Suprapubic skin (tissue), 4 donors: ENCODE measurements at places on chromosomes 16 and 17. TPM values are rescaled to one million over a fixed set of nuclear protein-coding genes. Genes with fewer than 3 reads are reported as not detected.

DNA sequence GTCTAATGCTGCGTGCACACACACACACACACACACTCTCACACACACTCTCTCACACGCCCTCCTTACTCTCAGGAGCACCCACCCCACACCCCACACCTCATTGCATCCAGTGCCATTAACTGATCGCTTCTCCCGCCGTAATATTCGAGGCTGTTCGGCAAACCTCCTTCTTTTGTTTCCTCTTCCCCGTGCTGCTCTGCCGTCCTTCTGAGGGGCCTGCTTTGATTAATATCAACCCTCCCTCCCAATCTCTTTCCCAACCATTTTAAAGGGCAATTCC lies 156.2 kb upstream of the TNRC6C start:
- H3K4me1 ChIP-seq = no peaks in the 10 kb centered on the region
- H3K4me3 ChIP-seq = no peak overlapping the region
- no peak overlapping the region for H3K27ac ChIP-seq
- H3K27me3 ChIP-seq = peaks cover 25% of the 10 kb centered on the region
- no peak for DNase-seq

The TP53TG3C gene
- total RNA-seq = not detected

The ACE gene
- 6.1 TPM for total RNA-seq

- no peaks in the 10 kb centered on the region for H3K27me3 ChIP-seq
- peaks cover 29% of the 10 kb centered on the region for H3K4me1 ChIP-seq
- DNase-seq = no peak
- peak overlapping the region; percentile 90 for H3K27ac ChIP-seq
- H3K36me3 ChIP-seq = no peaks in the 10 kb centered on the region
These were observed 78.5 kb downstream of the MRC2 start for GRCh38 chr17:62705778-62706597.

DNA sequence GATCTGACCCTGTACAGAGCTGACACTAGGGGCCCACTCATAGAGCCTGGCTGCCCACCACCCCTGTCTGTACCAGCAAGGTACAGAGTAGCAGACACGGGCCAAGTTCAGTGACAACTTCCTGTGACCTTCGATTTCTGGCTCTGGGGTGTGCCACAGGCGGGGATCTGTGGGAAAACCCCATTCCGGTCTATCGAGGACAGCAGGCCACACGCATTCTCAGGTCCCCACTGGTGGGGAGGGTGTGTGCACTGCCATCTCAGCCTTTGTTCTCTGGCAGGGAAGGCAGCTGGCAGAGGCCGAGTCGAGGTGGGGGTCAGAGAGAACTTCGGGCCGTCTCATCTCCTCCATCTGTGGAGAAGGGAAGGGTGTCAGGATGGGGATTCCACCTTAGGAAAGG lies 10.0 kb downstream of the NLE1 start:
- H3K4me3 ChIP-seq = no peak overlapping the region
- H3K27ac ChIP-seq = no peak overlapping the region
- H3K27me3 ChIP-seq = no peaks in the 10 kb centered on the region
- H3K4me1 ChIP-seq = no peaks in the 10 kb centered on the region
- DNase-seq = no peak
- peaks cover 65% of the 10 kb centered on the region for H3K36me3 ChIP-seq

The TMEM238L gene
- 8.9 TPM for total RNA-seq

DNA sequence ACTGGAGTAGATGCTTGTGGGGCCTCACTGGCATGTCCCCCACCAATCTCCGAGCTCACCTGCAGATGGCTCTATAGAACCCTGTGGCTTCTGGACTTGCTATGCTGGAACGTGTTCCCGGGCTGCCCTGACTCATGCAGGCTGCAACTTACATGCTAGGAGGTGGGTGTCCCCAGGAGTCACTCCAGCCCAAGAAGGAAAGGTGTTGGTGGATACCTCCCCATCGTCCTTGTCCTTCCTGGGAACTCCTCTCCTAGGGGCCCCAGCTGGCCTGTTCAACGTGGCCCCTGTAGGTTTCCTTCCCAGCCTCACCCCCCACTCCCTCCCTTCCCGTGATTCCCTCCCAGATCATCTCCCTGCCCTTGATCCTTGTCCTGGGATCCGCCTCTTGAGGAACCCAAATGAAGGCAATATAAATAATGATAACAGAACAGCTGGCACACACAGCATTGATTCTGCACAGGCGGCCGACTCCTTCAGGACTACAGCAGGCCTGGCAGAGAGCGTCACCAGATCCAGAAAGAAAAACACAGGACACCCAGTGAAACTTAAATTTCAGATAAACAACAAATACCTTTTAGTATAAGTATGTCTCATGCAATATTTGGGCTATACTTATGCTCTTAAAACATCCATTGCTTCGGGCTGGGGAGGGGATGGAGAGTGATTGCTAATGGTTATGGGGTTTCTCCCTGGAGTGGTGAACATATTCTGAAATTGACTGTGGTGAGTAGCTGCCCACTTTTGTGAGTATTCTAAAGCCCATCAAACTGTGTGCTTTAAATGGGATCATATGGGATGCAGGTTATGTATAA lies 221.1 kb upstream of the GSE1 start:
- no peaks in the 10 kb centered on the region for H3K36me3 ChIP-seq
- peaks cover 64% of the 10 kb centered on the region for H3K4me1 ChIP-seq
- H3K27ac ChIP-seq = no peak overlapping the region
- H3K4me3 ChIP-seq = no peak overlapping the region

DNA sequence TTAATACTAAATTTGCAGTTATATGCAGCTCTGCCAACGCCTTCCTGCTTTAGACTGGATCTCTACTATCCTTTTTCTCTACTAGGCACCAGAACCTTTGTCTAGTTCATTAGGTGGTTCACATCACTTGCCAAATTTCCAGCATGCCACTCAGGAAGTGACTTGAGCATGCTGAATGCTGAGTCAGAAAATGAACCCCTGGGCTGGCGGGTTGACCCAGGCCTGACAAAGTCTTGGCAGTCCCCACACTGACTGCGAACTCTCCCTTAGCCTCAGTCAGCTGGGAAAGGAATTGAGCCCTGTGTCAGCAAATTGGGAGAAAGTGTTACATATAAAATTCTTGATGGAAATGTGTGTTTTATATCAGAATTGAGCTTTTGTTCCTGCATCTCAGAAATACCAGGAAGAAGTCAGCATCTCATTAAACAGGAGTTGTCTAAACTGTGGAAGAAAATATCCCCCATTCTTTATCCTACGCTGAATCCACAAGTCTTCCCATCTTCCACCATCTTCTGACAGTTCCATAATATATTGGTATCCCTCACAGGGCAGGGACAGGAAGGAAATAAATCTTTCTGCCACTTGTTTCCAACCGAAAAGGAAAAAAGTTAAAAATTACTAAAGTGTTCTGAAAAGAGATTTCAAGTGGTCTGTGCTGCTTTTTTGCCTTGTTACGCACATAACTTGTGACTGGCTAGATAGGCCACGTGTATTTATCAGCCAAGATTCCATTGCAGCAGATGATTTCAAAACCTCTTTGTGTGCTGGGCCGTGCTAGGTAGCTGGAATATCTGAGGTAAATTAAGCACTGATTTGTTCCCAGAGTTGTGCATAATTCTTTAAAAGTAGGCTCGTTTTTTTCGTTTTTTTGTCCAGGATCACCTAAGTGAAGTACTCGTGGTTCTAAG lies 16.7 kb upstream of the SLC12A3 start:
- H3K4me3 ChIP-seq = no peak overlapping the region
- H3K36me3 ChIP-seq = peaks cover 18% of the 10 kb centered on the region
- no peaks in the 10 kb centered on the region for H3K27me3 ChIP-seq
- no peak overlapping the region for H3K27ac ChIP-seq

DNA sequence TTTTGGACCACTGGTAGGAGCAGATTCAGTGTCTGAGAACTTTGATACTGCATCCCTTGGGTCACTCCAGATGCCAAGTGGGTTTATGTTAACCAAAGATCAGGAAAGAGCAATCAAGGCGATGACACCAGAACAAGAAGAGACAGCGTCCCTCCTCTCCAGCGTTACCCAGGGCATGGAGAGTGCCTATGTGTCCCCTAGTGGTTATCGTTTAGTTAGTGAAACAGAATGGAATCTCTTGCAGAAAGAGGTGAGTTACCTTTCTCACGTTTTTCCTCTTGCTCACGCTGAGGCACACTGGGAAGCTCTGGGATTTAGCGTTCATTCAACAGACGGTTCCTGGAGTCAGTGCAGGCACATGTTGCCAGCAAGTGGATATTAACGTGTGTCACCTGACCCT lies 58.0 kb downstream of the NUP88 start:
- no peak overlapping the region for H3K4me3 ChIP-seq
- no peaks in the 10 kb centered on the region for H3K27me3 ChIP-seq
- peaks cover 63% of the 10 kb centered on the region for H3K36me3 ChIP-seq
- H3K27ac ChIP-seq = no peak overlapping the region

- H3K27me3 ChIP-seq = no peaks in the 10 kb centered on the region
- no peak overlapping the region for H3K4me3 ChIP-seq
- no peaks in the 10 kb centered on the region for H3K4me1 ChIP-seq
- no peak overlapping the region for H3K27ac ChIP-seq
- no peaks in the 10 kb centered on the region for H3K36me3 ChIP-seq
- DNase-seq = peak; percentile 35
These were observed 37.1 kb upstream of the DOC2B start for GRCh38 chr17:218432-219110.

The KRT28 gene
- 17.7 TPM for total RNA-seq

The KCNG4 gene
- not detected for total RNA-seq

DNA sequence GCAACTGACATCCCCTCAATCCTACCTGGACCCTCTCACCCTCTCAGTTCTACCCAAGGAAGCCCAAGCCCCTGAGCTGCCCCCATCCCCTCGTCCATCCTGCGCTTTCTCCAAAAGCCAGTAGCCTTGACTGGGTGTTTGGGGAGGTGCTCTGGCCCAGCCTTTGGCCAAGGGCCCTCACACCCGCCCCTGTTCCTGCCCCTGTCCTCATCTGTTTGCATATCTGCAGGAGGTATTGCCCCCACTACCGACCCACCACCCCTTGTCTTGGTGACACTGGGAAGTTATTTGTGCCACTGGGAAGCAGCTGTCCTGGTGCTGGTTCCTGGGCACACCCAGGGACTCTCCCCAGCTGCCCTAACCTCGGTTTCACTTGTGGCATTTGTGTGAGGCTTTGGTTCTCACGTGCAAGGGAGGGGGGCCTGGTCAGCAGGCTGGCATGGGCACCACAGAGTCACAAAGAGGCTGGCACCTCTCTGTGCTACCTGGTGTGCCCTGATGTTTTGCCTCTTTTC lies 75.3 kb downstream of the MRC2 start:
- no peaks in the 10 kb centered on the region for H3K36me3 ChIP-seq
- peaks cover 29% of the 10 kb centered on the region for H3K4me1 ChIP-seq
- DNase-seq = no peak
- no peak overlapping the region for H3K4me3 ChIP-seq

- H3K27ac ChIP-seq = no peak overlapping the region
- H3K36me3 ChIP-seq = no peaks in the 10 kb centered on the region
- H3K4me3 ChIP-seq = no peak overlapping the region
- no peak for DNase-seq
- H3K27me3 ChIP-seq = no peaks in the 10 kb centered on the region
These were observed 31.8 kb upstream of the TENT4B start for GRCh38 chr16:50121278-50121677.

- peak; percentile 70 for DNase-seq
- H3K4me3 ChIP-seq = no peak overlapping the region
- no peak overlapping the region for H3K27ac ChIP-seq
- H3K4me1 ChIP-seq = peaks cover 4% of the 10 kb centered on the region
- no peaks in the 10 kb centered on the region for H3K27me3 ChIP-seq
These were observed 28.8 kb downstream of the GINS2 start for GRCh38 chr16:85659805-85660511.

GRCh38 chr17:76444518-76445311 lies 8.2 kb downstream of the UBE2O start:
- no peaks in the 10 kb centered on the region for H3K27me3 ChIP-seq
- DNase-seq = no peak
- no peak overlapping the region for H3K27ac ChIP-seq
- H3K36me3 ChIP-seq = no peaks in the 10 kb centered on the region
- H3K4me3 ChIP-seq = no peak overlapping the region
- H3K4me1 ChIP-seq = peaks cover 7% of the 10 kb centered on the region

DNA sequence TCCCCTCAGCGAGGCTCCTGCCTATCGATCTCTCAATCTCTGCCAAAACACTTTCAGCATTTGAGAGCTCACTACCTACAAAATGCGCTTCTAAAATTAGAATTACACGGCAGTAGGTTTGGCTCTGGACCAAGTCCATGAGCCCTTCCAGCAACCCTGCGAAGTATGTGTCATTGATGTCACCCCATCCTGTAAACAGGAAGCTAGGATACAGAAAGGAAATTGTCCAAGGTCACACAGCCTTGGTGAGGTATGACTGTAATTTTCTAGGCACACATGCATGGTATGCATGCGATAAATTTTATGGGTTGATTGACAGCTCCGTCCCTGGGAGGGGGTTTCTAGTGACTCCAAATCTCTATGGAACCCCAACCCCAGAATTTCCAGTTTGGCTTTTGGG lies 330.3 kb upstream of the CDH5 start:
- no peak overlapping the region for H3K4me3 ChIP-seq
- peak overlapping the region; percentile 24 for H3K27ac ChIP-seq
- H3K27me3 ChIP-seq = no peaks in the 10 kb centered on the region
- peaks cover 19% of the 10 kb centered on the region for H3K4me1 ChIP-seq
- peak; percentile 12 for DNase-seq
